ENCODE measurements at places on chromosomes 11 and 22.

DNA sequence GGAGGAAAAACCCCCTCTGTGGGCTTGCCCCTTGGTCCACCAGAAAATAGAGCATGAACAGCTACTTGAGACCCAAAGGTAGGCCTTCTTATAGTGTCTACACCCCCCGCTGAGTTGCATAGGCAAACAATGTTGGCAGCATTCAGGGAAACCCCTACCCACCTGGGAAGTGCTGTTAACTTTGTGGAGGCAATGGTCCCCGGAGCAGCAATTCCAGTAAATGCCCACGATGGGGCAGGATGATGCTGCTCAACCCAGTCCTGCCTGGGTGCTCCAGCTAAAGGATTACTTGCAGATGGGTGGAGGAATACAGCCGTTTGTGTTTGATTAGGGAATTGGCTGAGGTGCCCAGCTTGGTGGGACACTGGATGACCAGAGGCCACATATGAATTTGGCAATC is 381.3 kb upstream of the ANO5 start:
- DNase-seq, result no peak

- no peak for DNase-seq
Observed at GRCh38 chr11:21142007-21142406, 472.6 kb downstream of the NELL1 start.

DNA sequence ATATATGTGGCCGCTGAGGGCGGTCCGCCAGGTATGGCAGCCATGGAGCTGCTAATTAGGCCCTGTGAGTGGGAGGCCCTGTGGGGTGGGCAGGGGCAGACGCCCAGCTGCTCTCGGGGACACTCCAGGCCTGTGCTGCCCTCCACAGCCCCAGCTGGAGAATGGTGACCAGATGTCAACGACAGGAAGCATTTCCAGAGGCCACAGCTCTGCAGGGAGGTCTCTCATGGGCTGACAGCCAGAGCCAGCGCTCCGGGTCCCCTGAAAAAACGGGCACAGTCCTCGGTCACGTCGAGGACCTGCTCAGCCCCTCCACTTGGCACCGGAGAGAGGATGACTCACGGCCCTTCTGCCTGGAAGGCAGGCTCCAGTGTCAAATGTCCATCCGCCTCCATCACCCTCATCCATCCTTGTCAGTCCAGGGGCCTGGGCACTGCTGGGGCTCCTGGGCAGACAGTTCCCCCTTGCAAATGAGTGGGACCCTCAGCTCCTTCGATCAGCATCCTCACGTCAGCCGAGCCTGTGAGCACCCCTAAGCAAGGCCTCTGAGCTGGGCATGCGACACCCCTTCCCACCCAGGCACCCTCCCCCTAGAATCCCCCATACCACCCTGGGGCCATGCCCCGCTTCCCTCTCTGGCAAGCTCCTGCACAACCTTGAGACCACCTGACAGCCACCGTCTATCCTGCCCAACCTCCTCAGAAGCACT is 1.9 kb downstream of the BID start:
- DNase-seq, result no peak

DNA sequence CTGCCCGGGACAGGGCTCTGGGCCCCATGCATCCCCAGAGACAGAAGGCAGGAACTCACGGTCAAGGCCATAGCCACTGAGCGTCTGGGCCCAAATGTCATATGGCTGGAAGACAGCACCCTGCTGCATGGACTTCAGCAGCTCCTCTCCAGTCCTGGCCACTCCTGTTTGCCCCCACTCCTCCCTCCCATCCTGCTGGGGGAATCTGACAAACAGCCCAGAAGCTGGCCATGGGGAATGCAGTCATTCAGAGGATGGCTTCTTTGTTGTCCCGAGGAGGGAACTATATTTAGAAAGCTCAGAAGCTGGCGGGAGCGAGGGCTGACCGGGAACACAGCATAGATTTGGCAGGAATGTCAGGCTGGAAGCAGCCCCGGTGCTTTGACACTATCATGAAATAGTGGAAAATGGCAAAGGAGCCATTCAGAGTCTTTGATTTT is 35.0 kb downstream of the DKK3 start:
- DNase-seq, result no peak

- no peak for DNase-seq
Observed at GRCh38 chr11:110286298-110287040, 9.9 kb downstream of the RDX start.

DNA sequence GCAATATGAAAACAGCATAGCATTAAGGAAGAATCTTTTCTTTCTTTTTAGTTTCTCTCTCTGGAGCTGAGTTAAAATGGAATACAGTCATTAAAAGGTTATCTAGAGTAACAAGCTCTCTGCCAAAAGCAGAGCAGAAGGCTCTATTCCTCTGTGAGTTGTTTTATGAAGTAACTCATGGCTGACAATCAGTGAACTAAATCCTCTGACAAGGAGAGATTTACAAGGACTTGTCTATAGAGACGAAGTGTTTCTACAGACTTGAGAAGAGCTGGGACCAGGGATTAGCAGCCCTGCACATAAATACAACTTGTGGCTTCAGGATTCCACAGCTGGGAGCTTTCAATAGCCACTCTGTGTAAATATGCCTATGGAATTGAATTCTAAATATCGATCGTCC is 192.5 kb upstream of the RAG2 start:
- DNase-seq, result no peak

DNA sequence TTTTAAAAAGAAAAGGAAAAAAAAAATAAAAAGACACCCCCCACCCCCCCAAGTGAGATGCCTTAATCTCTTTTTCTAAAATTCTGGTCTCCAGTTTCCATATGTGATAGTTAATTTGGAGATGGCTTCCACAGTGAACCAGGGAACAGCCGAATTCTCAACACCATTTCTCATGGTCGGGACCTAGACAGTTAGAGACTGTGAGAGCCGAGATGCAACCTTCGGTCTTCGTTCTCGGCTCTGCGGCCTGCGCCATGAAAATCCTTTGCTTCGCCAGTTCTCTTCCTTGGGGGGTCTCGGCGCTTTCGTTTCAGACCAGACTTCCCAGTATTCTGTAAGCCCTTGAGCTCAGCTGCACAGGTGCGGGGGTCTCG is 723 bp downstream of the CACNG2 start:
- DNase-seq, result no peak

DNA sequence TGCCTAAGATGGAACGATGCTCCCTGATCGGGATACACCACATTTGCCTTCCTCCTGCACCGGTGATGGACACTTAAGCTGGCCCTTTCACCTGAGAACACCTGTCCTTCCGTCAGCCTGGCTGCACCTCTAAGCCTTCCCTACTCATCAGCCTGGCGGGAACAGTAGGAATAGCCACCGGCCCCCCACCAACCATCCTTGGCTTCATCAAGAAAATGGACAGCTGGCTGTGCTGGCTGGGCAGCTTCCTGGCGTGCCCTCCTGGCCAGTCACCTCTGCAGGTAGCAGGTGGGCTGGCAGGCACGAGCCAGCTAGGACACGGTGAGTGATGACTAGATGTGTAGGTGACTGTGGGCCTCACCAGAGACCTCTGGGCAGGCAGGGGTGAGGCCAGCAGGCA is 142.8 kb downstream of the CTTN start:
- no peak for DNase-seq
